ENCODE measurements at places on chromosomes 2 and 18. TPM values are rescaled to one million over a fixed set of nuclear protein-coding genes. Genes with fewer than 3 reads are reported as not detected.

GRCh38 chr2:84954329-84954728, 16.6 kb upstream of the KCMF1 start:
- no peak for DNase-seq

DNA sequence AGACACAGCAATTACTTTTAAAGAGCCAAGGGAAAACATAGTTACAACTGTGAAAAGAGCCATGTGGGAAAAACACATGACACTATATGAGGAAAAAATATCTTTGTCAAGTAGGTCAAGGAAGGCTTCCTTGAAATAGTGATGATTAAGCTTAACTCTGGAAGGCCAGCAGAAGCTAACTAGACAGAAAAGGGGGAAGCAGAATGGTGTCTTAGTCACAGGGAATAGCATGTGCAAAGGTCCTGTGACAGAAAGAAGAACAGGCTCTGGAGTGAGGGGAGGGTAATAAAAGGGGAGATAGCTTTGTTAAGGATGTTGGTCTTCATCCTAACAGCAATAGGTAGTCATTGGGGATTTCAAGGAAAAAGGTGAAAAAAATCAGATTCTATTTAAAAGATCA, 64.0 kb downstream of the ARHGAP25 start:
- peak; percentile 34 for DNase-seq

DNA sequence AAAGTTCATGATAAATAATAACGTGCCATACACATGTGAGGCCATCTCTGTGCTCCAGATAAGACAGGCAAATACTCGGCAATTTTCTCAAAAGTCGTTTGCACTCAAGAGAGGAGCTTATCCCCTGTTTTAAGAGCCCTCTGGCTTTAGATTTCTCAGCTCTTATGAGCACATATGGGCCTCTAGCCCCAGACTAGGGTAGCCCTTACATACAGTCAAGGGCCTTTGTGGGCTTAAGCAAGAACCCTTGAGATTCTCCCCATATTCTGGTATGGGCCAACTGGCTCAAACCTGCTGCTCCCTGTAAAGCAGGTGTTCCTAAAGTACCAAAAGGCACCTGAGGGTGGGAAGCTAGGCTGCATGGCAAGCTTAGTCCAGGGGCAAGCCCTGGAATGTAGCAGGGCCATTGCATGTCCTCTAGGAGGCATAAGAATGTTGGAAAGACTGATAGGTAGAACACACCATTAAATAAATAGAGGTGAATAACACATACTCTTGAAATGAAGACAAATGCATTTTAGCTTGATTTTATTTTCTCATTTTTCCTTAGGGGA, 66.1 kb downstream of the FASTKD2 start:
- no peak for DNase-seq

- DNase-seq, result no peak
These were observed 27.9 kb upstream of the ODC1 start for GRCh38 chr2:10475811-10476660.

GRCh38 chr18:1047406-1047805, 142.7 kb downstream of the ADCYAP1 start:
- peak; percentile 12 for DNase-seq

DNA sequence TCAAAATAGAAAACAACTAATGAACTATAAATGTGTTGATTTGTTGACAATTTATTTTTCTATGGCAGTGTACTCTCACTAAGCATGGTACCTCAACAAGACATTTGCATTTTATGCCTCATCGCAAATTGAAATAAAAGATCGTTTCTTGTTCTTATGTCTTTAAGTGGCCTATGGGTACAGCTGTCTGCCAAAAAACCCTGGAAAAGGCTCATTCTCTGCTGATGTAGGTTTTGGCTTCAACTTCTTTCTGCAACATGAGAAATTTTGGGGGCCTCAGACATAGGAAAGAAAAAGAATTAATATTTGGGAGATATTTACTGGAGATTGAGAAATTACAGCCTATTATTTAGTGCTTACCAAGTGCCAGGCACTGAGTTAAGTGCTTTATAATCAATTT, 205.1 kb upstream of the DPP10 start:
- DNase-seq, result peak; percentile 73

- DNase-seq, result no peak
These were observed 337.9 kb upstream of the ACVR2A start for GRCh38 chr2:147506889-147507288.

DNA sequence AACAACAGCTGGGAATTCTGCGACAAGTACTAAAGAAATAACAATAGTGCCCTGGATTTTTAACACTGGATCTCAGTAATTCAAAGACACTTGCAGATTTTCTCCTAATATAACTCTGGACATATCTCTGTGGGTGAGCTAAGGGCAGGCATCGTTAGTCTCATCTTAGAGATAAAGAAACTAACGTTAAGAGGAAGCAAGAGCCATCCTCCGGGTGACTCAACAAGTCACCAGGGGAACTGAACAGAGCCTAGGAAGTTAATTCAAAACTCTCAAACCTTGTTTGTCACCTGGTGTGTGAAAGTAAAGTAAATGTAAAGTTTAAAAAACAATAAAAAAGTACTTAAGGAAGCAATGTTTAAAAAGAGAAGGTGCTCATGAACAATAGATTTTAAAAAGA, 41.6 kb upstream of the NRP2 start:
- DNase-seq, result no peak

DNA sequence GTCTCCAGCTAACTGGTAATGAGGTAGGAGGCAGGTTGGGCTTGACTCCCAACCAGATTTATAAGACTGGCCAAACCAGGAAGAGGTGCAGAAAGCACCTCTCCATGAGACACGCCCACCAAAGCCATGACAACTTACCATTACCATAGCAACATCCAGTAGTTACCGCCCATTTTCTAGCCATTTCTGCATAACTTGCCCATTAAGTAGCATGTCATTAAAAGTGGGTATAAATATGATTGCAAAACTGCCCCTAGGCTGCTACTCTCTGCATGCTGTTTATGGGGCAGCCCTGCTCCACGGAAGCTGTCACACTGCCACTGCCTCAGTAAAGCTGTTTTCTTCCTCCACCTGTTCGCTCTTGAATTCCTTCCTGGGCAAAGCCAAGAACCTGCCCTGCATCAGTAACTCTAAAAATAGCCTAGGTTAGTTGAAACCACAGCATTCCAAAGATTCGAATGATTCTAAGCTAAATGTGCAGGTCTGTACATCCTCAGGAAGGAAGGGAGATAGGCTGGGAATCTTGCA, 131.9 kb downstream of the ATL2 start:
- no peak for DNase-seq

DNA sequence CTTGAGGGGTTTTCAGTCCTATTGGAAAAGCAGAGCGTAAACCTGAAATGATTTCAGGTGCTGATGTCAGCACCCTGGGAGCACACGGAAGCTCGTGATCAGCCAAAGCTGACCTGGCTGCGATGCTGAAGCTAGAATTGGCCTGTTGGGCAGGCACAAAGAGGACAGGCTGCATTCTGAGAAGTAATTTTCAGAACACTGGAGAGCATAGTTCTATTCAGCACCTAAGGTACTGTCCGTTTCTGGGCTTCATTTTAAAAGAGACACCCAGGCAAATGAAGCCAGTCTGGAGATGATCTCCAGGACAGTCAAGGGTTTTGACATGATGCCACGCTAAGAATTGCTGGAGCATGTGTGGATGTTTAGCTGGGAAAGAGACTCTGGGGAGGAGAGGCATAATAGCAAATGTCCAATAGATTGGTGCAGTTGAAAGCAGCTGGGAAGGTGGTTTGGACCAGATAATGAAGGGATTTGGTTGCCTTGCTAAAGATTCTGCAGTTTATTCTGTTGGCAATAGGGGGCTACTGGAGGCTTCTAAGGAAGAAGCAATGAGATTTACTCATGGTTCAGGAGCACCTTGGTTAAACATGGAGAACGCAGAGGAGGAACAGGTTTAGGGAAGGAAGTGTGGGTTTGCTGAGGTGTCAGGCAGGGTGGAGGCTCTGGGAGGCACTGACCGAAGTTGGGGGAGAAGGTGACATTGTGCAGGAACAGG, 86.6 kb downstream of the ACOXL start:
- no peak for DNase-seq

AQP12B gene
- 0.67 TPM for polyA plus RNA-seq

ALK gene
- 0.08 TPM for polyA plus RNA-seq

CPO gene
- polyA plus RNA-seq, result 0.20 TPM

FASTKD1 gene
- 28.8 TPM for polyA plus RNA-seq

TGFA gene
- 0.70 TPM for polyA plus RNA-seq

KCNG2 gene
- polyA plus RNA-seq, result 0.82 TPM

MC4R gene
- 0.26 TPM for polyA plus RNA-seq

SLC9A4 gene
- polyA plus RNA-seq, result not detected
